ENCODE measurements at places on chromosomes 7 and 10.

- peak; percentile 63 for DNase-seq
Observed at GRCh38 chr7:95927756-95928155, 155.4 kb downstream of the DYNC1I1 start.

DNA sequence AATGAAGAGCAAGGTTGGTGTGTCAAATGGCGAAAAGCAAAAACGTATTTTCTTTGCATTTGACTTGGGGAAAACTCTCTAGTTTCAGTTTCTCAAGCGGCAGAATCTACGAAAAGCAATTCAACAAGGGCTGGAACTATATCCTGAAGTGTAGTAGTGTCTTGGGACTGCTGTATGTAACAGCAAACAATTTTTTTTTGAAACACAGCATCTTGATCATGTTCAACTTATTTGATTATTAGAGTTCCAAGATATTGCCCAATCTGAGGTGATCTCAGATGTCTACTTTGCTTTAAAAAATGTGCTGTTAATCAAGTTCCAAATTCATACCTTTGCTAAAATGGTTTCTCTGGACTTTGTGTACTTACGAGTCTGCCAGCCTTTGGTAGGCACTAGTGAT is 120.6 kb downstream of the ZWINT start:
- DNase-seq: no peak

DNA sequence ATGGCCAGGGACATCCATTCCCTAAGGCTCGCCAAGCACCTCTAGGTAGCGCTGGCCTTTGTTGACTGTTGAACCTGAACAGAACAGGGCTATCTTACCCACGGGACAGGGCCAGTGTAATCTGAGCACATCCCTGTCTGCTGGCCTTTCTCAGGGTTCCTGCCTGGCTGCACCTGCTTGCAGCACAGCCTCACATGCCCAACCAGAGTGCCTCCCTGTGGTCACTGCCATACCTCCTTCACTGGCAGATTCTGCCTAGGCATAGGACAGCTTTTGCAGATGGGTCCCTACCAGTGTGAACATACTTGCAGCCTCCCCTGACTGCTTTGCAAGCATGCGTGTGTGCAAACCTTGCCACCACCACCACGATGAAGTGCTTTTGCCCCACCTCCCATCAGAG is 15.8 kb upstream of the LIPN start:
- DNase-seq: no peak

DNA sequence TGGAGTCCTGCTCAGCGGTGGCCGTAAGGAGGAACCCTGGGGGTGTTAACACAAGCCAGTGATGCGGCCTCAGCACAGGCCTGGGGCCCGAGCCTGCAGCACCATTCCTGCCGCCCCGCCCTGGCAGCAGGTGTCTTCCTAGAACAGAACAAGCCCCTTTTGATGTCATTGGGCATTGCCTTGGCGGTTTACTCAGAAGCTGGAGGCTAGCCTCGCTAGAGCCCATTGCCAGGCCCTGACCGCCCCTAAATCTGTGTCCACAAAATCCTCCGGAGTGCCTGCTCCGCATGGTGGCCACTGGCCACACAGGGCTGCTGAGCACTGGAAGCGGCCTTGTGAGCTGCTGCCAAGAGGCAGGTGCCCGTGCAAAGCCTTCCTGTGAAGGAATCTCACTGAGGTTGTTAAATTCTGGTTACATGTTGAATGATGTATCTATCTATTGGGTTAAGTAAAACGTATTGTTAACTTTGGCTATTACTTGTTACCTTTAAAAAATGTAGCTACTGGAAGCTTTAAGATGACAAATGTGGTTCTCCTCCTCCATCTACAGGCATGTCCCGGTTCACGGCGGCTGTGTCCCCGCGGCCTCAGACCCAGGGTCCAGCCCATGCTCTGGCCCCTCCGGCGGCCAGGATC is 1.2 kb upstream of the INPP5A start:
- DNase-seq: peak; percentile 65

DNA sequence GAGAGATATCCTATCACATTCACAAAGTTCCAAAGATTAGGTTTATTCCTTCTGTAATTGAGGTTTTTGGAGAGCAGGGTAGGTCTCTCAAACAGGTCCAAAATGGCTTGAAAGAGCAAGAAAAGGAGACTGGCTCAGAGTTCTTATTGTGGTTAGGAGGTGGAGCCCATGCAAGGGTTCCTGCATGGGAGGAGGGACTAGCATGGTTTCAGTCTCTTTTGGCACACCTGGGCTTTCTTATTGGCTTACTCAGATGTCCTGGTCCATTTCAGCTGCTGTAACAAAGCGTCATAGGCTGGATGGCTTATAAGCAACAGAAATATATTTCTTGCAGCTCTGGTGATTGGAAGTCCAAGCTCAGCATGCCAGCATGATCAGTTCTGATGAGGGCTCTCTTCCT is 493.1 kb downstream of the REEP3 start:
- no peak for DNase-seq

DNA sequence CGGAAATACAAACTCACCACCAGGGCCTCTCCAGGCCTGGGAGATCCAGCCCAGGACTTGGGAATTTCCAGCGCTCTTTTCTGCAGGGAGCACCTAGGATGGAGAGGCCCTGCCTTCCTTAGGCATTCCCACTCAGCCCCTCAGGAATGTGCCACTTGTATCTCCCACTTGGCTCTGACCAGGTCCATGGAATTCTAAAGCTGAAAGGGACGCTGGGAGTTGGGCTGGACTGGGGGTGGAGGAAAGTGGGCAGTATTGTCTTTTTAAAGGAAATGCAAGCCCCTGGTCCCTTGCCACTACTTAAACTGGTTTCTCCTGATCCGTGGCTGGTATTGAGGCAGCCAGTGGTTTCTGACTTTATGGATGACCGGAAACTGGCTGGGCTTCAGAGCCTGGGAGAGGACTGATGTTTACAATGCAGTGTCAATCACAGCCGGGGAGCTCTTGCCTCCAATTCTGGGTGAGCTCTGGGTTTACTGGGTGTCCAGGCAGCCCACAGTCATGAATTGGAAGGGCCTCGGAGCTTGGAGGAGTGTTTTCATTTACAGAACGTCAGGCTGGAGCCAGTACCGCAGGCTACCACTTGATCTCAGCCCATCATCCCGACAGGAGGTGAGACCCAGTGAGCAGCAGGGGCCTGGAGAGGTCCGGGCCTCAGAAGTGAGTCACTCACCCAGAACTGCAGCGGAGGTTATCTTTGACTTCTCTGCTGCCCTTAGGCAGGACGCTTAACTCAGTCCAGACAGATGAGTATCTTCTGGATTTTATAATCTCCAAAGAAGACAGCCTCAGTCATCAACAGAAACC is 27.3 kb downstream of the AGAP3 start:
- DNase-seq: no peak

GRCh38 chr10:21263263-21263803 is 262.1 kb downstream of the SKIDA1 start:
- no peak for DNase-seq

DNA sequence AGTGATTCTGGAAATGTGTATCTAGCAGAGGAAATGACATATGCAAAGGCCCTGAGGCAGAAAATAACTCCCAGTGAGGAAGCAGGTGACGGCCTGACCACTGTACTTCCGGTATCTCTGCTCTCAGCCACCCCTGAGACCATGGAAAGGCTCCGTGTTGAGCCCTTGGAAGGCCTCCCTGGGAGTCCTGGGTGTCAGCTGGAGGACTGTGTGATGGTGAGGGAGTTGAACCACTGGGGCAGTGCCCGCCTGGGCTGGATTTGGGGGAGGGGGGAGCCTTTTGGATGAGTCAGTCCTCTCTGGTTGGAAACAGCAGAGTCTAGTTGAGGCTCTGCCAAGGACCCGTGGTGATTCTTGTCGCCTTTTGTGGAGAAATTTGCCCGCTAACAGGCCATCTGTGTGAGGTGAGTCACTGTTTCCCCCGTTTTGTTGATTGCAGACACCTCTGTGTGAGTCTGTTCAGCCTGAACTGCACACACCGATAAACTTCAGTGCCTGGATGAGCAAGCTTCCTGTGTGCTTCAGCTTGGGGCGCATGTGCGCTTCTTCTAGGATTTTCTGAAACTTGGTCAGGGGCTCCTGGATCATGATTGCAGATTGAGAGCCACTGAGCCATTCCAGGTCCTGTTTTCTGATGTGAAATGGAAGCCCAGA is 98.6 kb downstream of the GRK5 start:
- DNase-seq: no peak

- no peak for DNase-seq
Observed at GRCh38 chr7:35521941-35522340, 173.0 kb downstream of the HERPUD2 start.

DNA sequence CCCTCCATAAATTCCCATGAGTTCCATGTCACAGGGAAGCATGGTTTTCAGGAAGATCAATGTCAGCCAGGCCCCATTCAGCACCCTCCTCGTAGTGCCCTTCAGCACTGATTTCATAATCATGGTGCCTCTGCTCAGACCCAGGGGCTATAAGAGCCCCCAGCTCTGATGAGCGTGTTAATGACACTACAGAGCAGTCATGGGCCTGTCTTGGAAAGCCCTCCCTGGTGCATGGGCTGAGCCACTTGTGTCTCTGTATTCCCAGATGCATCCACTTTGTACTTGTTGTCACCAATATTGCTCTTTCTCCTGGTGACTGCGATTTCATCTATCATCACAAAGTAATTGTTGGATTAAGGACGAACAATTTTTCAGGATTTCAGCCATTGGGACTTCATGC is 154.6 kb downstream of the ADARB2 start:
- DNase-seq: no peak

- DNase-seq: no peak
Observed at GRCh38 chr10:43938810-43939209, 290.1 kb upstream of the ZNF32 start.

- DNase-seq: no peak
Observed at GRCh38 chr10:37839243-37839642, 18.2 kb downstream of the ZNF248 start.

GRCh38 chr7:65846008-65846570 is 26.8 kb upstream of the VKORC1L1 start:
- DNase-seq: no peak

GRCh38 chr10:68239596-68240150 is 7.8 kb upstream of the ATOH7 start:
- DNase-seq: no peak

GRCh38 chr7:112986256-112987031 is 100.2 kb downstream of the GPR85 start:
- DNase-seq: no peak

DNA sequence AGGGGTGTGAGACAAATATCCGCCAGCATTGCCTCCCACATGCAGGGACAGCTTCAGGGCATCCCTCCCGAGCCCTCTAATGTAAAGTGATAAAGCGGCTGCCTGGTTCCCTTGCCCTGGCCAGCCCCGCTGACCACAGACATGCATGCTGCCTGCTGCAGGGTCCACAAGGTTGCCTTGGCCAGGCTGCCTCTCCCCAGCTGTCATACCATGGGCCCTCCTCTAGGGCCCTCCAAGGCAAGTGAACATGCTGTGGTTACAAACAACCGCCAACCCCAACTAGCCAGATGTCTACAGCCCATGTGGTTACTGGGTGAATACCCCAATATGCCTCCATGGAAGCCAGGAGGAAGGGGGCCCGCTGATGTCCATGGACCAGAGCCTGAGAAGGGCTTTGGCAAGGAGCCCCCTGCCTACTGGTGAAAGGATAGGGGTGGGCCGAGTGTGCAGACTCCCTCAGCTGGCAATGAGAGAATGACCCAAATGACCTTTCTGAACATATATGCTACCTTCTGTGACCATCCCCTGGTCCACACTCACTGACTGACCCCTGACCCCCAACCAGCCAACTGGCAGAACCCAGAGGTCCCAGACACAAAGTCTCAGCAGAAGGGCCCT is 37.4 kb downstream of the GRID1 start:
- no peak for DNase-seq

DNA sequence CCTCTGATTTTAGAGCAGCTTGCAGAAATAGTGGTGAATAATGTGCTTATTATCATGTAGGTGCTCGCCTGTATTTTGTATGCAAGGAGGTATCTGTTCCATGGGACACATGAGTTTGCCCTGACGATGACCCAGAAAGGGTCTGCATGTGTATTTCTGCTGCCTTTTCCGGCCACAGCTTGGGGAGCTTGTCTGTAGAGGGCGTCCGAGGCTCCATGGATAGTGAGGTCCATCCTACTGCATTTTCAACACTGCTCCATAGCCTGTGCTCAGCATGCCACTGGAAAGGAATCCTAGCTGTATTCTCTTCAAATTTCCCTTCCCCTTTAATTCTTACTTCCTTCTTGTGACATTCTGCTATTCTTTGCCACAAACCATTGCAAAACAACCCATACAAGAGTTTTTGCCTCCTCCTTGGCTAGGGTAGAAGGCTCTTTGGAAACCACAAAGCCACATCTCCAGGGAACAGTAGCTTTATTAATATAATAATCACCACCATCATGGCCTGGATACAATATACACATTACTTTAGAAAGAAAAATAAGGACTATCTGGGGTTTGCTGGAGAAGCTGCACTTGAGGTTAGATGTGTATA is 127.7 kb downstream of the DYNC1I1 start:
- DNase-seq: no peak

GRCh38 chr7:55028011-55028410 is 9.2 kb downstream of the EGFR start:
- DNase-seq: no peak

DNA sequence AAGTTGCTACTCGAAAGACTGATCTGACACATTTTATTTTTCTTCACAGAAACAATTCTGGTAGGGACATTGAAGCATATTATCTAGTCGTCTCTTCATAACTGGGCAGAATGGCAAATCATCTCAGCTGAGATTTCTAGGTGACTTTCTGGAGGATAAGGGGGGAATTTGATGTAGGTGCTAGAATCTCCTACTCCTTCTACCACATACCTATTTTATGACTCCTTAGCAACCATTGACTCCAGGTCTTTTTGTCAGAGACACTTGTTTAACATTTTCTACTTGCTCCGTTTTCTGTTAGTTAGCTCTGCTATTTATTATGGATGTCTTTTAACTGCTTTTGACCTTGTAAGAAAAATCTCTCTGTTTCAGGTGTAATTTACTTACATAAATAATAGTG is 380.9 kb upstream of the SEMA3C start:
- DNase-seq: no peak

DNA sequence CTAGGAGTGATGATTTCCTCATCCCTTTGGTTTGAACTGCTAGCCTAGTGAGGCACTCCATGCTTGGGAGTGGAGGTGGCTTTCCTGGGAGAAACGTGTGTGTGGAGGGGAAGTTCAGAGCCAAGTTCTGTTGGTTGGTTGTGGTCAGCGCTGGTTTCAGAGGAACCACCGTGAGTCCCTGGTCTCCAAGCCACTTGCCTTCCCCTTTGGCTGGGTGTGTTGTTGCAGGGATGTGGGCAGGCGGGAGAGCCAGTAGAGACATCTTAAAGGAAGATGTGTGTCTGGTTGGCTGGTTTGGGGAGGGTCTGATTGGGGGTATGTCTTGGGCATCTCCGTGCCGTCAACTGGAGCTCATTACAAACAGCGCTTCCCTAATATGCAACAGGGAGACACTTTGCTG is 130.8 kb upstream of the TCF7L2 start:
- DNase-seq: no peak

GRCh38 chr10:89279421-89279869 is 22.4 kb upstream of the IFIT2 start:
- peak; percentile 47 for DNase-seq

GRCh38 chr7:12162415-12163113 is 48.5 kb upstream of the TMEM106B start:
- no peak for DNase-seq

- no peak for DNase-seq
Observed at GRCh38 chr10:25082276-25083204, 66.1 kb downstream of the THNSL1 start.

GRCh38 chr7:37833107-37833817 is 15.1 kb upstream of the NME8 start:
- DNase-seq: peak; percentile 47

- peak; percentile 47 for DNase-seq
Observed at GRCh38 chr7:41886262-41886900, 183.5 kb upstream of the INHBA start.

- no peak for DNase-seq
Observed at GRCh38 chr10:101225846-101226421, 3.3 kb downstream of the LBX1 start.

- DNase-seq: no peak
Observed at GRCh38 chr7:100102950-100103840, 1.8 kb downstream of the AP4M1 start.
